Occipital lobe (tissue), 3 donors: ENCODE measurements at places on chromosomes 7 and 10. TPM values are rescaled to one million over a fixed set of nuclear protein-coding genes. Genes with fewer than 3 reads are reported as not detected.

Gene FAM237B
- not detected for total RNA-seq

Gene EIF5AL1
- total RNA-seq, result 0.16 TPM

GRCh38 chr10:61835069-61835945 lies 66.2 kb upstream of the ARID5B start:
- no peak for DNase-seq

- no peak for DNase-seq
These were observed 2.0 kb downstream of the GFRA1 start for GRCh38 chr10:116270771-116271592.

DNA sequence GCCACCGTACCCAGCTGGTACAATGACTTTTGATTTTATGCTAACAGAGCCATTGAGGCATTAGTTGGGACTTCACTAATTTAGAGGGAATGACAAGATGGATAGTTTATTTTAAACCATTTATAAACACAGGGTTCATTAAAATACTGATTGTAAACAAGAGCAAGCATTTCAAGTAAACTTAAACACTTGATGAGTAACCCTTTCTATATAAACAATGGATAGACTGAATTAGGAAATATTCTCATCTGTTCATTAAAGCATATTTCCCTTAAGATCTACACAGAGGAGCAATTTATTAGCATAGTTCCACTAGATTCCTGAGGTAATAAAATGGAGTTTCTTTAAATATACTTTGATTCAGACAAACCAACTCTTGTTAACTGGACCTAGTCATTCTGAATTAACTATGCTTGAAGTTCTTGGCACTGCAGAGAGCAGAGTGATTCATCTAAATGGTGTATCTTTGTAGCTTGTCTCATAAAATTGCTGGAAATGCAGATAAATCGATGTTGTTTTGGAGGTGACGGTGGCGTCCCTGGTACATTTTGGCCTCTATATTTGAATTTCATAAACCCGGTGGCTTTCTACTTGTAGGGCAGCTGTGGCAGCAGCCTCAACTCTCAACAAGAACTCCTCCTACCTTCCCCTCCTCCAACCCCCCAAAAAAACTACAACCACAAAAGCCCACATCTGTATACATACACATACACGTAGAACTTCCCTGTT lies 15.4 kb upstream of the VDAC2 start:
- no peak for DNase-seq

- DNase-seq, result peak; percentile 10
These were observed 119.6 kb downstream of the DOCK1 start for GRCh38 chr10:127024685-127025435.
